ENCODE measurements at places on chromosomes 4 and X.

- DNase-seq, result no peak
Observed at GRCh38 chr4:26859762-26860156, 882 bp upstream of the STIM2 start.

DNA sequence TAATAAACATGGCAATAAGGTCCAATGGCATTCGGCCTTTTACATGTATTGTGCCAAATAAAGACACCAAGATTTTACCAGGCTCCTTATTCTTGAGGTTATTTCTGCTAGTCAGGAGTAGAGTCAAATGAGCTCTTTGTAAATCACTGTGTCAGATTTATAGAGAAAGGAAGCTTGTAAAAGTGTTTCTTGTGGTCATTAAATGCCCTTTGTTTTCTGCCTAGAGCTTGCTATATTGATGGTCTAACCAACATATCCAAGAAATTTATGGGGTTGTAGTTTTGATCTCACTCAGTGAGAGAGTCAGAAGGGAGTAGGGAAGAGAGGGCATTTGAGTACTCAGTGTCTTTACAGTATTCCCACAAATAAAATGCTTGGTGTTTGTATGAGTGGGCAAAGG lies 86.2 kb upstream of the FRMPD4 start:
- DNase-seq, result no peak

- DNase-seq, result no peak
Observed at GRCh38 chrX:44462850-44463249, 79.8 kb downstream of the FUNDC1 start.

DNA sequence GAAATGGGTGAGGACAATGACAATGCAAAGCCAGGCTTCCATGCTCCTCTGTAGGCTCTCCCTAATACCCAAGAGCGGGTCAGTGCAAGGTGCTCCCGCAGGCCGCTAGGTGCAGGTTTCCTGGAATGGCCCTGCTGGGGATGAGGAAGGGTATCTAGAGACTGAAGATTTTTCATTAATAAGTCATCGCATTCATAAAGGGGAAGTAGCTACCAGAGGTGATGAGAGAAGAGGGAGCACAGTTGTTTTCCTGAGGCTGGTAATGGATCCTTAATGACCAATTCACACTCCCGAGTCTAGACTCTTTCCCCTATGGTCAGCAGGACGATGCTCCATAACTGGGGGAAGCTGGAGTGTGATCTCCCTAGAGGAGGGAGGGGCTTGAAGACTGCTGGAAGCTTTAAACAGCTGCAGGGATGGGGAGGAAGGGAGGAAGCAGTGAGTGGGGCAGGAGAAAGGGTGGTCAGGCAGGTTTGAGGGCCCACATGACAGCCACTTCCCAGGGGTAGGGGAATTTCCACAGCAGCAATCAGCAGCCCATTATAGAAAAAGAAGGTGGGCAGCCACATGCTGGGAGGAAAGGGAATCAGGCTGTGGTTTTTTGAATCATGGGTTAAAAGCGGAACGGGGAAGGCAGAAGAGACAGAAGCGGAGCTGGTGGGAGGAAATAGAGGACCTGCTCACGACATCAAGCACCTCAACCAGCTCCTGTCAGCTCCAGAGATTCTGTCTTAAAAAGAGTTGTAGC lies 10.2 kb upstream of the ATP6AP2 start:
- DNase-seq, result no peak

GRCh38 chrX:144388738-144389137 lies 504.9 kb downstream of the UBE2NL start:
- no peak for DNase-seq

DNA sequence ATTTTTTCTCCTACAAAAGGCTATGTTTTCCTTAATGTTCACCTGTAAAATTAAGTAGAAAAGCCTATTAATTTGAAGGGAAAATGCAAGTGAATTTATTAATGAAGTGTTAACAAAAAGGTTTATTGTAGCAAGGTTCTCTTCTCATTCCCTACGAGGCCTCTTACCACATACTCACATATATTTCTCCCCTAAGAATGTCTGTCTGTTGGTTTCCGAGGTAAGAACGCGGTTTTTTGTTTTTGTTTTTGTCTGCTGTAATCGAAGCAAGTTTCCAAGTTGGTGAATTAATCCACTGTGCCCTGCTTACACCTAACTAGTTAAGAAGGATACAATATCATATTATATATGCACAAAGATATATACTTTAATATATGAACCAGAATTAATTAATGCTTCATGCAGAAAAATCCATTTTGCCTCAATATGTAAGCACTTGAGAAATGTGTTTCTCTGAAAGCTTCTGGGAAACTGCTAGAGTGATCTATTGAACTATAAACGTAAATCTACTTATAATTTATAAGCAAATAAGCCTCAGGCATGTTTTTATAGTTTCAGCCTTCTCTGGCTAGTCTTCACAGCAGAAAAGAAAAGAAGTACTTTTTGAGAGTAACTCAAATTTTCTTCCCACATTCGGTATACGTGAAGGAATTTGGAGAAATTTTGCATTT lies 120.8 kb downstream of the EGF start:
- DNase-seq, result no peak

DNA sequence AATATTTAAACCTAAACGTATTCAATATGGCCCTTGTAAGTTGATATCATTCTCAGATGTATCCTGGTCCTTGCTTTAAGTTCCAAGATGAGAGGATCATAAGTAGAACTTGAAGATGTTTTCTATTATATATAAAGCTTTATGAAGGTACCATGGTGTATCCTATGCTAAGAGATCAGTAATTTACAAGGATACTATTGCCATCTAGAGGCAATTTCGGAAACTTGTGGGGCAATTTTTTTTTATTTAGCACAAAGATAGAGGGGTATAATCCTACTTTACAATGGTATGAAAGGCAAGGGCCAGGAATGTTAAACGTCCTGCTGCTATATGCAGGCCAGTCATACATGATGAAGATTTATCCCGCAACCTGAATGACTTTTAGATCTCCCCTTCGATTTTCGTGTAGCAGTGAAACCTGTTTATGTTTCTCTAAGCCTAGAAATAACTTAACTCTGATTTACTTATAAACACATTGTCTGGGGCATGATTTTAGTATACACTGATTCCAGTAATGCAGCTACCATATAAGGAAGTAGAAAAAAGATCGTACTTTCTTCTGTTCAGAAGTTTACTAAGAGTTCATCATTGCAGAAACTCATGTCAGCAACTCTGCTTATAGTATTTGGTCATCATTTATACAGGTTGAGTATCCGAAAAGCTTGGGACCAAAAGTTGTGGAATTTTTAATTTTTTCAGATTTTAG lies 2.6 kb downstream of the SLC25A31 start:
- DNase-seq, result no peak

GRCh38 chrX:17415242-17415810 lies 40.3 kb downstream of the NHS start:
- DNase-seq, result no peak

GRCh38 chr4:149555146-149555545 lies 260.5 kb downstream of the IQCM start:
- no peak for DNase-seq

DNA sequence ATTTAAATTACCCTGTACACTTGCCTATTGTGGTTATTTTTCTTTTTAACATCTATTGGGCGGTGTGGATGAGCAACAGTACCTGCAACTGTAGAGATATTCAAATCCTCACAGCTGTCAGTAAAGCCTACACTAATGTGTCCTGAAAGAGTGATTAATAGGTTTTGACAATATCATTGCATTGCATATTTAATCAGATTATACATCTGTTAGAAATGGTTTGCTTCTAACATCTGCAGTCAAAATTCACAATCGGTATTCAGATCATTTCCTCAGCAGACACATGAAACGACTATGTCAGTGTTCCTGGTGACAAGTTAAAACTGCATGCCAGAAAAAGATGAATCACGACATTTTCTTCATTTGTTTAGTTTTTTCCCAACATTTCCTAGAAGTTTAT lies 254.6 kb upstream of the EPHA5 start:
- DNase-seq, result no peak

DNA sequence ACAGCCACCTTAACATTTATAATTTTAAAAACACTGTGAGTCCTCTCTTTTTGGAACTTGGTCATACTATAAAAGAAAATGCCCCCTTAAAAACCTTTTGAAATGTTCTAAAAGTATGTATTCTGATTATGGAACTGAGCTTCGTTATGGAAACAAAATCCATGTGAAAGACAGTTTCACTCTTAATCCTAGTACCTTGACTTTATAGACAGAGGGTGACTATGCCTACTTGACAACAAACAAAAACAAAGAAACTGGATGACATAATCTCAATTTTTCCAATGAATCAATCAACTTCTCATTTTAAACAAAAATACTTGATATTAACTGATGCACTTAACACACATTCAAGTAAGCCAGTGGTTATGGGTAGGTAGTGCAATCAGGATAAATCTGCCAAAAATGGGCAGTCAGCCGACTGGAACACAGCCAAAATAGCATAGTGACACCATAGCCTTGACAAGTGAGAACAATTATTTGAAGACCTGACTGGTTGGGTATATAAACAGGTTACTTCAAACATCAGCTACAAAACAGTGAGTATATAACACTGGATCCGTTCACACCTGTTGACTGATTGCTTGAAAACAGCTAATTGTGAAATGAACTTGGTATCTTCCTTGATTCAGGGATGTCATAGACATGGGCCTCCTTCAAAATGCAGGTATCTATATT lies 265.5 kb downstream of the PPP3CA start:
- DNase-seq, result no peak

GRCh38 chrX:48306175-48306574 lies 50.3 kb downstream of the SSX3 start:
- DNase-seq, result no peak

DNA sequence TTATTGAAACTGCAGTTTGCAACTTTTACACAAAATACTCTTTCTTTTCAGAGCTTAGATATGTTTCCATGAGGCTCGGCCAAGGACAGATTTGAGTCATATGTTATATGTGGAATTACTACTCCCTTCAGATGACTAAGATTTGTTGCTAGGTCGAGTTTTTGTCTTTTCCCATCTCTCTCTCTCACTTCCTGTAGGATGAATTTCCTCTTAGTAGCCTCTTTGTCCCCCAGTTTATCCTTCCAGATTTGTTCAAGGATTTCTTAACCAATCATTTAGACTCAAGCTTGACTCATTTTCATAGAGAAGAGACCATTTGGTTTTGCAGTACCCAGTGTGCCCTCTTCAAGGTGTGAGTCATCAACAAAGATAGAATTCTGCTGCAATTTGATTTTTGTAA lies 209.2 kb downstream of the GLUD2 start:
- DNase-seq, result no peak

GRCh38 chr4:158535130-158535614 lies 13.5 kb downstream of the RXFP1 start:
- no peak for DNase-seq

GRCh38 chr4:37662251-37662650 lies 23.9 kb downstream of the RELL1 start:
- DNase-seq, result no peak

- DNase-seq, result no peak
Observed at GRCh38 chr4:187687697-187688096, 307.9 kb upstream of the ZFP42 start.

- DNase-seq, result no peak
Observed at GRCh38 chr4:11487139-11487538, 58.4 kb upstream of the HS3ST1 start.

- no peak for DNase-seq
Observed at GRCh38 chr4:55086578-55086977, 38.8 kb downstream of the KDR start.

GRCh38 chr4:134216411-134216810 lies 14.8 kb upstream of the PABPC4L start:
- DNase-seq, result no peak
